Kidney (tissue), 22 donors: ENCODE measurements at places on chromosomes 4 and X. TPM values are rescaled to one million over a fixed set of nuclear protein-coding genes. Genes with fewer than 3 reads are reported as not detected.

DDX60 gene
- total RNA-seq = 31.6 TPM

TRMT44 gene
- 20.1 TPM for total RNA-seq

GC gene
- 0.69 TPM for total RNA-seq

SSX5 gene
- not detected for total RNA-seq

XKRX gene
- 0.63 TPM for total RNA-seq

GAGE1 gene
- not detected for total RNA-seq

RNF150 gene
- 34.2 TPM for total RNA-seq

PCSK1N gene
- total RNA-seq = 131 TPM

IRS4 gene
- total RNA-seq = not detected

SCARB2 gene
- 151 TPM for total RNA-seq

MAGEB1 gene
- not detected for total RNA-seq

SEL1L3 gene
- total RNA-seq = 60.3 TPM

PHOX2B gene
- total RNA-seq = not detected

CPE gene
- total RNA-seq = 87.7 TPM

MUC7 gene
- not detected for total RNA-seq

CYSLTR1 gene
- total RNA-seq = 5.5 TPM

GDPD2 gene
- total RNA-seq = 7.0 TPM

NDP gene
- not detected for total RNA-seq

FHIP1A gene
- 16.5 TPM for total RNA-seq

OSTC gene
- 71.2 TPM for total RNA-seq
